ENCODE measurements at places on chromosomes 4 and X.

GRCh38 chr4:169335331-169335730 is 64.6 kb upstream of the SH3RF1 start:
- no peak for DNase-seq

DNA sequence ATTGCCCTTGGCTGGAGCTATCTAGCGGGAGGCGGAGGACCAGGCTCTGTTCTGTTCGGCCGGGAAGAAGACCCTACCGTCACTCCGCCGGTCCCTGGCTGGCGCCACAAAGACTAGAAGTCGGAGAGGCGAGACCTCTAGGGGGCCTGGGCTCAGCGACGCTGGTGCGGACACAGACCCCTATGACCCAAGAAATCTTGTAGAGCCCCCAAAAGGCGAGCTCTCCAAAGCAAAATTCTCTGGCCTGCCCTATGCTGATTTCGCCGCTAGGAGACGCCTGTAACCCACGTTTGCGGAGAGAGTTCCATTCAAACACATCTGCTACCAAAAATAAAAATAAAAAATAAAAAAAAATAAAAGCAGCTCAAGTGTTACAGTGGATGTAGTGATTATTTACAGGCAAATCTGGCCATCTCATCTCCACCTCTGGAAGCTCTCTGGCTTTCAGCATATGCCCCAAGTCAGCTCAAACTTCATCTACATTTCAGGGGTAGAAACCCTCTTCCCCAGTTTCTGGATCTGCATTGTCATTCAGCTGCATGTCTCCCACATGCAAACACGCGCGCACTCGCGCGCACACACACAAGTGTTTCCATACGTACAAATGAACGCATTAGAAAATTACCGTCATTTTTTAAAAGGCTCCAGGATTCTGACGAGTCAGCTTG is 2.4 kb upstream of the PCDH10 start:
- DNase-seq, result no peak

DNA sequence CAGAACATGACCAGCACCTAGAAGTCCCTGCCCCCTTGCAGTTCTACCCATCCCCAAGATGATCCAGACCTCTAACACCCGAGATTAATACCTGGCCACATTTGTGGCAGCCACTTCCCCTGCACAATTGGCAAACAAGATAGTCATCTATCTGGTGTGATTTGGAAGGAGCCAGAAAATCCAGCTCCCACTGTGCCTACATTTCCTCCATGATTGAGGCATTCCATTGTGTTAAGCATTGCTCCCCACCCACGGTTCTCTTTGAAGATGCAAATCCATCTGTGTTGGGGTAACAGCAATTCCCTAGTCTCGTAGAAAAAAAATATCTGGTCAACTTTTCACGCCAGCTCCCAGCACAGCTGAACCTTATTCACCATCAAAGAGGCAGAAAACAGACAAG is 405.0 kb downstream of the BCOR start:
- no peak for DNase-seq

- no peak for DNase-seq
Observed at GRCh38 chr4:161342881-161343568, 820.8 kb downstream of the FSTL5 start.

- no peak for DNase-seq
Observed at GRCh38 chr4:47929682-47930201, 15.4 kb upstream of the NFXL1 start.

GRCh38 chr4:44532851-44533250 is 84.2 kb upstream of the KCTD8 start:
- DNase-seq, result no peak
